ENCODE measurements at places on chromosomes 5 and 9.

DNA sequence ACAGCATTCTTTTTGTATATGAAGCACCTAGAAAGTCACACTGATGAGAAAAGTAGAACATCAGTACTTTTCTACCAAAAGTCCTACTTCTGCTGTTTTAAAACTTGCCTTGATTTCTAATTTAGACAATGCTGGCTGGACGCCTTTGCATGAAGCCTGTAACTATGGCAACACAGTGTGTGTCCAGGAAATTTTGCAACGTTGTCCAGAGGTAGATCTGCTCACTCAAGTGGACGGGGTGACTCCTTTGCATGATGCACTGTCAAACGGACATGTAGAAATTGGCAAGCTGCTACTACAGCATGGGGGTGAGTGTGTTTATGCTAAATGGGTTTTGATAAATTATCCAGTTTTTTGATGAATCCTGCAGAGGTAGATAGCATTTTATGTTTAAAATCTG, 73.5 kb downstream of the SLF1 start:
- no peak for DNase-seq

DNA sequence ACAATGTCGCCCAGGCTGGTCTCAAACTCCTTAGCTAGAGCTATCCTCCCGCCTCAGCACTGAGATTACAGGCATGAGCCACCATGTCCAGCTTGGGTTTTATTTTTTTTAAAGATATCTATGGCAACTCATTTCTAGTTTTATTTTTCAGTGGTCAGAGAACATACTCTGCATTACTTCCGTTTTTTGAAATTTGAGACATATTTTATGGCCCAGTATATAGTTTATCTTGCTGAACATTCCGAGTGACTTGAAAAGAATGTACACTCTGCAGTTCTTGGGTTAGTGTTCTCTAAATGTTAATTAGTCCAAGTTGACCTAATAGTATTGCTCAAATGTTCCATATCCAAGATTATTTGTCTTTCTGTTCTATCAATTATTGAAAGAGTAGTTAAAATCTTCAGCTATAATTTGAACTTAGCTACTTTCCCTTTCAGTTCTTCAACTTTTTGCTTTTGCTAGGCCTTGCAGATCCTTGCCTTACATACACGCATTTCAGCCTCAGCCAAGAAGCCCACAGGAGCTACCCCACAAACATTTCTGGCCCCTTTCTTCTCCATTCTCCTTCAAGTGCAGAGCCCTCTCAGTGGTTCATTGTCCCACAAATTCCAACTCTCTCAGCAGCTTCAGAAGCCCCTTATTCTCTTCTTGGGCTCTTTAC, 22.3 kb upstream of the SNAPC3 start:
- DNase-seq = no peak

GRCh38 chr9:112013266-112013665, 116.7 kb downstream of the UGCG start:
- no peak for DNase-seq

DNA sequence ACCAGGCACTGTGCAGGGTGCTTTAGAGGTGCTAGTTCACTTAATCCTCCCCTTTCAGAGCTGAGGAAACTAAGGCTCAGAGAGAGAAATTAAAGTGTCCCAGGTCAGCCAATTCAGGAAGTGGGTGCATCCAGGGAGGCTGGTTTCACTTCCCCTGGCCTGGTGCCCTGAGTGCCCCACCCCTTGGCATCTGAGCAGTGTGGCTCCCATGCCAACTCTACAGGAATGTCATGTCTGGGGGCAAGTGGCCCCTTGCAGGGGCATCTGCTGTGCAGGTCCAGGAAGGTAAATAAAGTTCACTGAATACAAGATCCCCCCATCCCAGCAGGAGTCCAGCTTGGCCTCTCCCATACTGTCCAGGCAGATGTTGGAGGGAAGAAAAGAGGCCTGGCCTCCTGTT, 4.4 kb upstream of the N4BP3 start:
- no peak for DNase-seq

GRCh38 chr5:117201001-117201400, 626.4 kb upstream of the SEMA6A start:
- DNase-seq = no peak

- DNase-seq = no peak
Measured at GRCh38 chr9:105421154-105421553, 26.7 kb upstream of the FSD1L start.

GRCh38 chr9:95383185-95383676, 65.7 kb upstream of the FANCC start:
- peak; percentile 44 for DNase-seq

Data from HFF-Myc (cell line).